ENCODE measurements at places on chromosomes 16 and 17.

DNA sequence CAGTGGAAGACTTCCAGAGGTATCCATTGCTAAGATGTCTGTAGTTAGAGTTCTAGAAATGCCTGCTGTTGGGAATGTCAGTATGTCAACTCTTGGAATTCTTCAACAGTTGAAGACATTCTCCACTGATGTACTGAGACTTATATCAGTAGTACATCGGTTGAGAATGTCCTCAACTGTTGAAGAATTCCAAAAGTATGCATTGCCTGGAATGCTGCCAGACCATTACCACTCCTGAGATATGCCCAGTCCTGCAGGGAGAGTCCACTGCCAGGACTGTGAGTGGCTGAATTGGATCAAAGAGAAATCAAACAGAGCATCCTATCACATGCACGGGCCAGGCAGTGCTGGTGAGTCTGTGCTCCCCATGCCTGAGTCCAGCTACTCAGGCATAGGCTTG, 42.0 kb downstream of the IL21R start:
- H3K27ac ChIP-seq = no peak overlapping the region
- no peak overlapping the region for H3K4me3 ChIP-seq
- peaks cover 57% of the 10 kb centered on the region for H3K4me1 ChIP-seq
- H3K27me3 ChIP-seq = no peaks in the 10 kb centered on the region

- no peaks in the 10 kb centered on the region for H3K27me3 ChIP-seq
- DNase-seq = no peak
- no peak overlapping the region for H3K27ac ChIP-seq
These were observed 53.4 kb downstream of the GRB2 start for GRCh38 chr17:75352079-75352569.

DNA sequence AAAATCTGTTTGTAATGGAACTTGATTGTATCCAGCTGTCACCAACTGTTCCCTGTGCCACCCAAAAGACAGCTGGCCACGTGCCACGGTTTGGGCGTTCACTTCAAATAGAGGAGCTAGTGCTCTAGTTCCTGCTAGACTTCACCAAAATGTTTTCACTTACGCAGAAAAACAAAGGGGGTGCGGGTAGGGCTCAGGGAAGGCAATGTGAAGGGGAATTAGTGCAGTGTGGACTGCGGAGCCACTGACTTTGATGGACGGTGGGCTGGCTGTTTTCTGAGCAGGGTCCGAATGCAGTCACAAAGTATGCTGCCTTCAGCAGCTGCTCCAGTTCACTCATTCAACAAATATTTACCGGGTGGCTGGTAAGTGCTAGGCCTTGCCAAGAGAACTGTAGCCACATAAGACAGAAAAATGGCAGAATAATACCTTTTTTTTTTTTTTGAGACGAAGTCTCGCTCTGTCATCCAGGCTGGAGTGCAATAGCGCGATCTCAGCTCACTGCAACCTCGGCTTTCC, 7.6 kb upstream of the CYTH1 start:
- H3K4me1 ChIP-seq = peaks cover 9% of the 10 kb centered on the region
- DNase-seq = peak; percentile 72
- no peaks in the 10 kb centered on the region for H3K27me3 ChIP-seq
- H3K27ac ChIP-seq = peak overlapping the region; percentile 73
- no peak overlapping the region for H3K4me3 ChIP-seq

GRCh38 chr17:55969562-55970324, 183.5 kb upstream of the ANKFN1 start:
- H3K4me1 ChIP-seq = no peaks in the 10 kb centered on the region
- H3K36me3 ChIP-seq = no peaks in the 10 kb centered on the region
- no peak overlapping the region for H3K4me3 ChIP-seq
- no peak overlapping the region for H3K27ac ChIP-seq

GRCh38 chr17:8153525-8153956, 1.3 kb upstream of the PER1 start:
- peak overlapping the region; percentile 100 for H3K27ac ChIP-seq
- H3K4me3 ChIP-seq = peak overlapping the region; percentile 18
- no peak for DNase-seq
- no peaks in the 10 kb centered on the region for H3K27me3 ChIP-seq
- peaks cover 27% of the 10 kb centered on the region for H3K36me3 ChIP-seq

GRCh38 chr17:12349297-12349696, 316.4 kb upstream of the MYOCD start:
- H3K27ac ChIP-seq = no peak overlapping the region
- no peak overlapping the region for H3K4me3 ChIP-seq
- H3K36me3 ChIP-seq = no peaks in the 10 kb centered on the region
- H3K4me1 ChIP-seq = no peaks in the 10 kb centered on the region
- H3K27me3 ChIP-seq = no peaks in the 10 kb centered on the region
- DNase-seq = no peak

DNA sequence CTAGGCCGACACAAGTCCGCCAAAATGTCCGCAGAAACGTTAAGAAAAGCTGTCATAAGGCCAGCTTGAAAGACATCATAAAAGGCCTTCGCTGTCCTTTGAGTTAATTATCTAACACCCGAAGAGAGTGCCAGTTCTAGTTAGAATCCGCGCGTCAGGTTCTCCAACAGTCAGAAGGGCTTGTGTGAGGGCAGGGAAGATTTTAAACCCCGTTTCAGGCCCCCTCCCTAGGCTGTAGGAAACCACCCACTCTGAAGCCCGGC, 729 bp upstream of the CLTC start:
- DNase-seq = no peak
- peaks cover 17% of the 10 kb centered on the region for H3K4me1 ChIP-seq
- peak overlapping the region; percentile 96 for H3K27ac ChIP-seq
- H3K4me3 ChIP-seq = peak overlapping the region; percentile 99
